Hair follicle dermal papilla cell (primary cell): ENCODE measurements at places on chromosomes 6 and 20. TPM values are rescaled to one million over a fixed set of nuclear protein-coding genes. Genes with fewer than 3 reads are reported as not detected.

The ARFGAP1 gene
- 108 and 115 TPM in 2 replicates for total RNA-seq

The FGD2 gene
- not detected in 2 replicates for total RNA-seq

The KCNK15 gene
- 115 and 133 TPM in 2 replicates for total RNA-seq

The NNAT gene
- 1.8 and 2.4 TPM in 2 replicates for total RNA-seq

The SRMS gene
- not detected in 2 replicates for total RNA-seq

The HDGFL1 gene
- not detected in 2 replicates for total RNA-seq

The ELOVL2 gene
- total RNA-seq, result 0.65 and 0.85 TPM in 2 replicates

The DSP gene
- total RNA-seq, result 8.8 and 12.4 TPM in 2 replicates

The SCRT2 gene
- total RNA-seq, result not detected in 2 replicates

The PACRG gene
- total RNA-seq, result 0.24 and 1.6 TPM in 2 replicates

The VIP gene
- total RNA-seq, result not detected in 2 replicates

The RNF144B gene
- 10.9 and 25.3 TPM in 2 replicates for total RNA-seq

The MYMX gene
- not detected in 2 replicates for total RNA-seq

The ANKRD66 gene
- not detected in 2 replicates for total RNA-seq

The KIFC1 gene
- total RNA-seq, result 2.9 TPM in 2 replicates

The KIF3B gene
- 31.8 and 32.8 TPM in 2 replicates for total RNA-seq

The METTL24 gene
- 0.36 and 1.5 TPM in 2 replicates for total RNA-seq

The SPATS1 gene
- total RNA-seq, result not detected in 2 replicates

The SLC52A3 gene
- not detected in 2 replicates for total RNA-seq

The LCA5 gene
- 5.3 and 5.4 TPM in 2 replicates for total RNA-seq

The KCNK16 gene
- not detected in 2 replicates for total RNA-seq

The PNLDC1 gene
- 0.81 and 1.2 TPM in 2 replicates for total RNA-seq

The C6orf15 gene
- total RNA-seq, result not detected in 2 replicates

The INSM1 gene
- 0.16 TPM in 1 of 2 replicates, not detected in the other for total RNA-seq

The RNF217 gene
- 32.2 and 33.9 TPM in 2 replicates for total RNA-seq

The CCDC28A gene
- total RNA-seq, result 5.8 and 7.0 TPM in 2 replicates

The DCDC2 gene
- 0.16 and 0.24 TPM in 2 replicates for total RNA-seq

The C20orf141 gene
- total RNA-seq, result not detected in 2 replicates

The ATG5 gene
- total RNA-seq, result 43.2 and 51.9 TPM in 2 replicates

The GJA1 gene
- total RNA-seq, result 654 and 667 TPM in 2 replicates

The SFTA2 gene
- total RNA-seq, result not detected in 2 replicates

The ADGRB3 gene
- total RNA-seq, result 0.61 and 2.1 TPM in 2 replicates

The PRKN gene
- 6.3 and 6.9 TPM in 2 replicates for total RNA-seq

The SLC35F1 gene
- total RNA-seq, result under 0.01 TPM in 1 of 2 replicates, not detected in the other

The TFEB gene
- 8.1 and 9.2 TPM in 2 replicates for total RNA-seq

The SLC17A2 gene
- total RNA-seq, result not detected in 2 replicates

The BIRC7 gene
- total RNA-seq, result not detected in 2 replicates

The PRICKLE4 gene
- not detected in 2 replicates for total RNA-seq

The BMP6 gene
- 1.8 and 2.9 TPM in 2 replicates for total RNA-seq

The FOXS1 gene
- total RNA-seq, result 0.16 TPM in 1 of 2 replicates, not detected in the other

The SOBP gene
- 3.5 and 3.9 TPM in 2 replicates for total RNA-seq

The TFAP2D gene
- not detected in 2 replicates for total RNA-seq

The ANKRD6 gene
- 8.1 and 9.4 TPM in 2 replicates for total RNA-seq
